DMS79 treated with DMSO at 0.1 percent for 48 hours (cell line): ENCODE measurements at places on chromosomes 12 and 14.

- DNase-seq: no peak
These were observed 122.4 kb upstream of the PTPRQ start for GRCh38 chr12:80321653-80322052.

DNA sequence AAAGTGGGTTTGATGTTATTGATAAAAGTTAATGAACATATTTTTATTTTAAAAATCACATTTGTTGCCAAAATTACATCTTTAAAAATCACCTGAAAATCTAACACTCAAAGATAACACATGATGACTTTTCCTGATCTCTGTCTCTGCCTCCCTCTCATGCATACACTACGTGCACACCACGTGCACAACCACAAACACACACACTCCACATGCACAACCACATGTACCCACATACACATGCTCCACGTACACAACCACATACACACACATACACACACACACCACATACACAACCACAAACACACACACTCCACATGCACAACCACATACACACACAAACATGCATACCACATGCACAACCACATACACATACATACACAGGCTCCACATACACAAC is 61.8 kb upstream of the TMEM132C start:
- DNase-seq: no peak

GRCh38 chr14:62117751-62118105 is 355.5 kb downstream of the SNAPC1 start:
- DNase-seq: no peak

DNA sequence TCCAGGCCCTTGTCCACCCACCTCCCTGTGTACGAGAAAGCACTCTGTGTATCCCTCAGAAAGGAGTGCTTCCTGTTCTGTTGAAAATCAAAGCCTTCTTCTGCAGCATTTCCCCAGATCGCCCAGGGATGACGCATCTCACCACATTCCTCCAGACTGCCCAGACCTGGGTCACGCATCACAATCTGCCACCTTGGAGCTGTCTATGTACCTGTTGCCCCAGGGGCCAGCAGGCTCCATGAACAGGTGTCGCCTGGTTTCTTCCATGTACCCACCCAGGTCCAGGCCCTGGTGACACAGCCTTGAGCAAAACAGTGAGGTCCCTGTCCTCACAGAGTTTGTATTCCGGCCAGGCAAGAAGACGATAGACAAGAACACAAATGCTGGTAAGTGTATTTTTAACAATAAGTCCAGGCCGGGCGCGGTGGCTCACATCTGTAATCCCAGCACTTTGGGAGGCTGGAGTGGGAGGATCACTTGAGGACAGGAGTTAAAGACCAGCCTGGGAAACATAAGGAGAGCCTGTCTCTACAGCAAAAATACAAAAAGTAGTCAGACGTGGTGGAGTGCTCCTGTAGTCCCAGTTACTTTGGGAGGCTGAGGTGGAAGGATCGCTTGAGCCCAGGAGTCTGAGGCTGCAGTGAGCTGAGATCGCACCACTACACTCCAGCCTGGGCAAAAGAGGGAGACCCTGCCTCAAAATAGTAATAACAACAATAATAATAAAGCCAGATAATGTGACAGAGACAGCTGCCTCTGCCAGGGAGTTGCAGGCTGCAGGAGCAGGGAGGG is 6.8 kb upstream of the PPP1R13B start:
- no peak for DNase-seq

- no peak for DNase-seq
These were observed 31.0 kb upstream of the TC2N start for GRCh38 chr14:91898372-91898771.

GRCh38 chr12:123444092-123445026 is 7.9 kb upstream of the RILPL2 start:
- DNase-seq: no peak

DNA sequence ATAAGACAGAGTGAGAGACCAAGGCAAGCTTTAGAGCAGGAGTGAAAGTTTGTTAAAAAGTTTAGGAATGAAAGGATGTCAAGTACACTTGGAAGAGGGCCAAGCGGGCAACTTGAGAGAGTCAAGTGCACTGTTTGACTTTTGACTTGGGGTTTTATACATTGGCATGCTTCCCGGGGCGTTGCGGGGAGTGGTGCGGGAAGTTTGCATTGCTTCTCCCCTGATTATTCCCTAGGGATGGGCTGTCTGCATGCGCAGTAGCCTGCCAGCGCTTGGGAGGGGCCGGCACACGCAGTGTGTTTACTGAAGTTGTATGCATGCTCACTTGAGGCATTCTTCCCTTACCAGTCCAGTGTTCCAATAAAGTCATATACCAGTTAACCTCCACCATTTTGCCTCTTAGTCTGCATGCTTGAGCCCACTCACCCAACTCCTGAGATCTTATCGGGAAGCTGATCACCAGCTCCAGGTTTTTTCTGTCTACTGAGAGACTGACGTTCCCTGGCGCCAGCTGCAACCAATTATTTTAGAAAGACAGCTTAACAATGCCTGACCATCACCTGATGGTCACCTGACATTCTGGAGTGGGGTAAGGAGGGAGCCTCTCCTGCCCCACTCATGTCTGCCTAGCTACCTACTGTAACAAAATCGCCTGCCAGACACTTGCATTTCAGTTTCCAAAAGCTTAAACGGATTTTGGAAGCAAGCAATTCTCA is 53.2 kb downstream of the DACT1 start:
- peak; percentile 100 for DNase-seq

DNA sequence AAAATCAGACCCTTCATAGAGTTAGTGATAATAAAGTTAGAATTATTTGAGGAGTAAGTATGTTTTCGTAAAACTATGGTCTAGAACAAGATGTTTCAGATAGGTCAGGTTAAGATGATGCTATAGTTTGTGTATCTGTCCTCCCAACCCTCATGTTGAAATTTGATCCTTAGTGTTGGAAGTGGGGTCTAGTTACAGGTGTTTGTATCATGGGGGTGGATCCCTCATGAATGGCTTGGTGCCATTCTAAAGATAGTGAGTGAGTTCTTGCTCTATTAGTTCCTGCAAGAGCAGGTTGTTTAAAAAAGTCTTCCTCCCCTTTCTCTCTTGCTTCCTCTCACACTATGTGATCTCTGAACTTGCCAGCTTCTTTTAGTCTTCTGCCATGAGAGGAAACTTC is 707.3 kb upstream of the FOXG1 start:
- DNase-seq: no peak
